Activated CD8-positive, alpha-beta memory T cell treated with anti-CD3 and anti-CD28 coated beads for 1 hour (primary cell): ENCODE measurements at places on chromosomes 11 and 22.

- DNase-seq, result no peak
These were observed 180.1 kb upstream of the ISX start for GRCh38 chr22:34885852-34886251.

GRCh38 chr22:20424932-20425565 is 12.6 kb downstream of the SCARF2 start:
- DNase-seq, result no peak

DNA sequence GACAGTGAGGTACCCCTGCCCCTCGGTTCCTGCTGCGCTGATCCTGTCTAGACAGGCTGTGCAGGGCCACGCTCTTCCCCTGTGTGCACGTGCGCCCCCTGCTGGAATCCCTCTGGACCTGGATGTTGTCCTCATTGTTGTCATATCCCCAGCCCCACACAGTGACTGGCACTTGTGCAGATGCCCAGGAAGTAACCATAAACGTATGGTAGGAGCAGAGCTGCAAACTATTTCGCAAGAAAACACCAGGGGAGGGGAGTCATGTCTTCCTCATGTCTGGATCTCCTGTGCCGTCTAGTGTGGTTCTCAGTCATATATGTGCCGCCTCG is 114.7 kb downstream of the CRYBB2 start:
- DNase-seq, result no peak

DNA sequence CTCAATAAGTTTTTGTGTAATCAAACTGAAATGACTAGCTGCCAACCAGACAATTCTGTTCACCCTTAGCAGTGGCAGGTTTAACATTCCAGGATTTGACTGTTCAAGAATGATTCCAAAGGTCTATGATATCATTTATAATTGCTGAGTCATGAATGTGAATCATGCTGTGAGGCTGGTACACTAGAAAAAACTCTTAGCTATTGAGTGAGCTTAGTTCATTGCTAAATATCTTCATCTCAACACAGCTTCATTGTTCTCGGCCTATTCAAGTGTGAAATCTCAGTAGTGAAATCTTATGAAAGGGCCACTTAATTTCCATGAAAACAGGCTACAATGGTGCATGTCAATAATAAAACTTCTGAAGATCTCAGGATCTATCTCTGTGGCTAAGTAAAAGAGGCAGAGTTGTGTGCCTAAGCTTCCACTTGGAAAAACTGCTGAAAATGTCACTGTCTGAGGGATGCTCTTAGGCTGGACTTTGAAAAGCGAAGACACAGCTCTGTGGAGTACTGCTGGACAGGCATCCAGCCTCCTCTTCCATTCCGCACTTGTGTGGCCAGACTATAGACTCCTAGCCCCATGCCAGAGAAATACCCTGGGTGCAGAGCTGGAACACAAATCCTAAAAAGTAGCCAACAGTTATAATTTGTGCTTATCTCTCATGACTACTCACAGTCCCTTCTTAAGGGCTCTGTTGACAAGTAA is 12.8 kb downstream of the AQP11 start:
- DNase-seq, result no peak

- DNase-seq, result no peak
These were observed 66.0 kb upstream of the HORMAD2 start for GRCh38 chr22:30014244-30014643.

- no peak for DNase-seq
These were observed 636 bp downstream of the NUP160 start for GRCh38 chr11:47847537-47847891.

DNA sequence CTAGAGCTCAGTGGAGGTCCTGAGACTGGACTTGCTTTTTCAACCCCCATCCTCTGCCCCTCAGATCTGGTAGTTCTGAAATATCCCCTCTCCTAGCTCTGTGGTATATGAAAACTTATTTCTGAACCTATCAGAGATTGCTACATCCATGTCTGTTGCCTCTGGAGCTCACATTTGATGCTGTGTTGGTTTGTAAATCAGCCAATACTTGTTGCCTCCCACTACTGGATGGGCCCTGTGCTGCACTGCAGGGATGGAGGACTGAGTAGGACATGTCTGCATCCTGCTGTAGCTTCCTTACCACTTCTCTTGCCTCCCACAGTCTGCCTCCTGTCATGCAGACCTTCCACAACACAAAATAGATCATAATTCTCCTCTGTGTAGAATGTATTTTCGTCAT is 5.2 kb downstream of the OLFML1 start:
- no peak for DNase-seq

- DNase-seq, result peak; percentile 6
These were observed 52.9 kb downstream of the SYT13 start for GRCh38 chr11:45233121-45233803.

GRCh38 chr11:113645593-113646349 is 60.3 kb downstream of the TMPRSS5 start:
- DNase-seq, result no peak

GRCh38 chr11:67442504-67443404 is 522 bp downstream of the CORO1B start:
- DNase-seq, result no peak
